ENCODE measurements at places on chromosomes 1 and 21.

DNA sequence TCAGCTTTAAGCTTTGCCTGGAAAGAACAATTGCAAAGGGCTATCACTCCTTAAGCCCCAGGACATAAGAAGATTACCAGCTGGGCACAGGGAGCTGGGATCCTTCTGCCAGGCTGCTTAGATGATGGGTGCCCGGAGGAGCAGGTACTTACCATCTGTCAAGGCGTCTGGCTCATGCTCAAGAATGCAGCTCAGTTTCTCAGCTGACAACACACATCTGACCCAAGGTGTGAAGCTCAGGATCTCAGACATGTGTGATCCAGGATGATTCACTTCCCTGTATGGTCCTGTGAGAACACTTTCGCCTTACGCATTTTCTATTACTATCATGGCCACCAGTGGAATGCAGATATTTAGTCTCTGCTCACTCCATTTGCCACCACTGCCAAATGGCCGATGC, 14.7 kb upstream of the DISC1 start:
- no peak for DNase-seq

DNA sequence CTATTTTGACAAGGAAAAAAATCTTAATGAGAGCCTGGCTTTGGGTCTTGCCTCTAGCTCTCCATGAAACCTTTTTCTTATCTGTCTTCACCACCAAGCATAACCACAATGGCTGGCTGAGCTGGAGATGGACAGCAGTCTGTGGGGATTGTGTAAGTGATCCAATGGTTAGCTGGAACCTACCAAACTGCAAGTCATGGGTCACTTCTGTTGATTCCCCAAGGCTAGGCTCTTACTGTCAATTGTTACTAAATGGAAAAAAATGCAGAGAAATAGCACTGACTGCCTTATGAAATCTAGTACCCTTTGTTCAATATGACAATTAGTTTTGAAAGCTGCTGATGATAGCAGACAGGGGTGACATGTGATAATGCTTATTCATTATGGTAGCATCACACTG, 359.0 kb downstream of the ST6GALNAC3 start:
- no peak for DNase-seq

DNA sequence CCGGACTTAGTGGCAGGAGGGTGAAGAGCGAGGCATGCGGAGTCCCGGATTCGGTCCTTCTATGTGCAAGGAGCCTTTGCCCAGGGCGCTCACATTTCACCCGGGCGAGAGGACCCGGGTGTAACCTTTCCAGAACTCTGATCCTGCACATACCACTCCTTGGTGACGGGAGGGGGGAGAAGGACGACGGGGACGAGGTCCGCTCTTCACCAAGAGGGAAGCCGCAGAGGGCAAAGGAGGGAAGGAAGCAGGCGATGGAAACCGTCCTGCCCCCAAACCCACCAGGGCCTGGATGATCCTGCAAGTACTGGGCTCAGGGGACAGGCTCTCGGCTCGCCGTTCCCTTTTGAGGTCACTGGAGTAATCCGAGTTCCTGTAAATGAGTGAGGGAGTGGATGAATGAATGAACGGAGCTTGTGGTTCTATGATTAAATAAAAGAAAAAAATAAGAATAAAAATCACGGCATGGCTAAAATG, 993 bp downstream of the SYPL2 start:
- no peak for DNase-seq

DNA sequence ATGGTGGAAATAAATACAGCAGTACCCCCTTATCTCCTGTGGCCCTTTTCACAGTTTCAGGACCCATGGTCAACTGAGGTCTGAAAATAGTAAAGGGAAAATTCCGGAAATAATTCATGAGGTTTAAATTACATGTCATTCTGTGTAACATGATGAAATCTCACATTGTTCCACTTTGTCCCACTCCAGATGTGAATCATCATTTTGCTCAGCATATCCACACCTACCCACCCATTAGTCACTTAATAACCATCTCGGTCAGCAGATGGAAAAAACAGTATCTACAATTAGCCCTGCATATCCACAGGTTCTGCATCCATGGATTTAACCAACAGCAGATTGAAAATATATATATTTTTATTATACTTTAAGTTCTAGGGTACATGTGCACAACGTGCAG, 86.9 kb upstream of the GORAB start:
- no peak for DNase-seq

GRCh38 chr1:14682941-14683621, 84.6 kb downstream of the KAZN start:
- no peak for DNase-seq

DNA sequence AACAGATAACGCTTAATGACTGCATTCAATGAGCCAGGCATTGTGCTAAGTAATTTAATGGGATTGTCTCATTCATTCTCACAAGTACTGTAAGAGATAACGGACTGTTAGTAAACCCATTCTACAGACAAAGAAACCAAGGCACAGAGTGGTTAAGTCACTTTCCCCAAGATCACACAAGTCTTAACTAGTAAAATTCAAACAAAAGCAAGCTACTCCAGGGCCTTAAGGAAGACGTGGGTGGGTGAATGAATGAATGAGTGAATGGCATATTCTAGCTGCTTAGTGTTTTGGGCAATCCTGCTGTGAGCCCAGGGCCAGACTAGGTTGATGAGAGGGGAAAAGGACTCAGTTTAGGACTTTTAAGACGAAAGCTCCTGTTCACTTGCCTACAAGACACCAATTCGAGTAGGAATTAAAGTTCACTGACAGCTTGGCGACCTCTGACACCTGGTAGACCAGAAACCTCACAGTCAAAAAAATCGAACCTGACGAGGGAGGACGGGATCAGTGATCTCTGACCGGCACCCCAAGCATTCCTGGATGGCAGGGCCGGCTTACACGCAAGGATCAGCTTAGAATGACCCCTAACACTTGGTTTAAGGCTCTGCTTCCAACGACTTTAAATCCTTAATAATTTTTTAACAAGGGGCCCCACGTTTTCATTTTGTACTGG, 557 bp downstream of the EMC1 start:
- DNase-seq = no peak

- DNase-seq = no peak
These were observed 38.6 kb downstream of the GPR3 start for GRCh38 chr1:27430903-27431600.

- no peak for DNase-seq
These were observed 13.9 kb downstream of the UBIAD1 start for GRCh38 chr1:11286735-11287410.

GRCh38 chr1:26138974-26139558, 19.8 kb upstream of the FAM110D start:
- no peak for DNase-seq

Measured in stimulated activated CD4-positive, alpha-beta T cell treated with anti-CD3 and anti-CD28 coated beads, Interleukin-15, amount 100 ng/mL, for 24 hours (primary cell).